Inflammatory macrophage treated with lipopolysaccharide for 4 hours (primary cell): ENCODE measurements at places on chromosomes 1 and 21.

- DNase-seq, result no peak
These were observed 633.3 kb downstream of the PTPRC start for GRCh38 chr1:199272139-199272544.

DNA sequence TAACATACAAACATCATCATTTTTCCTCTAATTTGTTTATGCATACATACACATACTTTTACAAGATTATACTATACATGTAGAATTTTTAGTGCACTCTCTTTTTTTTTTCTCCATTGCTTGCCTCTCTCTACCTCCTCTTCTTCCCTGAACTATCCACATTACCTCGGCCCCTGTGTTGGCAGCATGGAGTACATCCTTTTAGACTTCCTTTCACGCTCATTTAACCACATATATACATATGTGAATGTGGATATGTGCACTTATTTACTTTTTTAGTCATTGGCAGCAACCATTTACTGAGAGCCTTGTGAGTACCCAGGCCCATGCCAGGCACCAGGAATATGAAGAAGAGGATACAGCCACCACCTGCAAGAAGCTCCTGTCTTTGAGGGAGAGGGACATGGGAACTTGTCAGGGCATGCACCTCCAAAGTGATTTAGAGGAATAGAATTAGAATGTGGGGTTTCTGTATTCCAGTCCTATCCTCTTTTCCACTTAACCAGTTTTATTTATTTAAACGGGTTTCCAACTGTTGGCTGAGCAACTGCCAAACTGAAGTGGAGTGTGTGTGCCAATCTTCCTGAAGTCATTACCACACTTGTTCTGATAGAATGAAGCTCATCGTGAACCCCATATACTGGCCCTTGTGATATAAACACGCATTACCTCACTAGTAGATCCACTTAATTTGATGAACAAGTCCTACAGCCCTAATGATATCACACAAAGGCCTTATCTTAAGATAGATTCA lies 212.6 kb downstream of the TNR start:
- DNase-seq, result no peak

DNA sequence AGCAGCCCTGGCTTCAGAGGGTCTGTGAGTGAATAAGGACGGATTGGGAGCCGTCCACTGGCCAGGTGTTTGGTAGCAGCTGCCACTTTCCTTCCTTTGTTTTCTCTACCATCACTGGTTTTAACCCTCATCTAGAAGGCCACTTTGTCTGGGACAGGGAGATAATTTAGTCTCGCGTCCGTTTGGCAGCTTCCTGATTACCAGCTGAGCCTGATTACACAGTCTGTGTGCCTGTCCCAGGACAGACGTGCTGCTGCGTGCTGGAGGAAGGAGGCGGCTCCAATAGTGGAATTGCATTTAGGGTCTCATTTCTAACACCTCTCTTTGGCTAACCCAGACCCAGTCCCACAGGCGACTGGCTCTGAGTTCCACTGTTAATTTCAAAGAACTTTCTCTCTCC lies 24.6 kb upstream of the CASQ2 start:
- no peak for DNase-seq

DNA sequence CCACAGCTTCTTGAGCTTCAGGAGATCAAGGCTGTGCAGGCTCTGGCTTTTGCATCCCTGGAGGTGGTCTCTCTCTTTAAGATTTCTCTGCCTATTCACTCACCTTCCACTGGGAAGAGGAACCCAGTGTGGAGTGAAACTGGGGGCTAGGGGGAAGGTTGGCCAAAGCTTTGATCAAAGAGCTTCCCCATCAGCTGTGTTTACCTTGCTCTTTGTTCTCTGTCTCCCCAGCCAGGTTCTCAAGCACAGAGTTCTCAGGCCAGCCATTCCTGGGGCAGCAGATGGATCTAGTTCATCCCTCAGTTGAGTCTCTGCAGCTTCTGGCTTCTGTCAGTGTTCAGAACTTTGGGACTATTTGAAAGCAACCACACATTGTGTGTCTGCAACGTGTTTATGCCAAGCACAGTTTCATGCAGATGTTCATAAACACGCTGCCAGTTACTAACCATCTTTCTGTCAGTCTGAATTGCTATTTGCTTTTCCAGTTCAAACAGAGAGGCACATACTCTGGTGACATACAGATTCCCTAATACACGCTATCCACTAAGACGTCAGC lies 17.2 kb upstream of the MRPS14 start:
- no peak for DNase-seq

DNA sequence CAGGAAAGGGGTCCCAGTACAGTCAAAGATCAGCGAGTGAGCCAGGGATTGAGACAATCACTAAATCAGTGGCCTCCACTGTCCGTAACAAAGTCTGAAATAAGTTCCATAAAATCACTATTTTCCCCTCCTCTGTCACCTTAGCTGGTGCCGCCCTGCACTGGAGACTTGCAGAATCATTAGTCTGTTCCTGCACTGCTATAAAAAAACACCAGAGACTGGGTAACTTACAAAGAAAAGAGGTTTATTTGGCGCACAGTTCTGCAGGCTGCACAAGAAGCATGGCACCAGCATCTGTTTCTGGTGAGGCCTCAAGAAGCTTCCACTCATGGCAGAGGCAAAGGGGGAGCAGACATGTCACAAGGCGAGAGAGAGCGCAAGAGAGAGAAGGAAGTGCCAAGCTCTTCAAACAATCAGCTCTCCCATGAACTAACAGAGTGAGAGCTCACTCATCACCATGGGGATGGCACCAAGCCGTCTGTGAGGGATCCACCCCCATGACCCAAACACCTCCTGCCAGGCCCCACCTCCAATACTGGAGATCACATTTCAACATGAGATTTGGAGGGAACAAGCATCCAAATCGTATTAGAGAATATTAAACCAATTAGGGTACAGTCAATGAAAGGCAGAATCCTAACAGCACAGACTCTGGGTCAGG lies 129.8 kb upstream of the TIAM1 start:
- DNase-seq, result no peak

DNA sequence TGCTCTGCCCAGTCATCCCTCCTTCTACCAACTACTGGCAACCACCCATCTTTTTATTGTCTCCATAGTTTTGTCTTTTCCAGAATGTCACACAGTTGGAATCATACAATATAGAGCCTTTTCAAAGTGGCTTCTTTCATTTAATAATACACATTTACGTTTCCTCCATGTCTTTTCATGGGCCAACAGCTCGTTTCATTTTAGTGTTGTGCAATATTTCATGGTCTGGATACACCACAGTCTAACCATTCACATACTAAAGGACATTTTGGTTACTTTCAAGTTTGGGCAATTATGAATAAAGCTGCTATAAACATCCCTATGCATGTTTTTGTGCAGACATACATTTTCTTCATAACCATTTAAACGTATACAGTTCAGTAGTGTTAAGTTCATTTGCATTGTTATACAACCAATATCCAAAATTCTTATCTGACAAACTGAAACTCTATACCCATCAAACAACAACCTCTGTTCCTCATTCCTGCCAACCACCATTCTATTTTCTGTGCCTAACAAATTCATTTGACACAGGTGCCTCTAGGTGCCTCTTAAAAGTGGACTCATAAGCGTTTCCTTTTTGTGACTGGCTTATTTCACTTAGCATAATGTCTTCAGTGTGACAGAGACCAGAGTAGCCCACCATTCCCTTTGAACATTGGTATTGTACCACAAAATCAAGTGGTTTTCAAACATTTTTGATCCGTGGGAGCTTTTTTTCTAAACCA lies 138.1 kb downstream of the NR5A2 start:
- no peak for DNase-seq

DNA sequence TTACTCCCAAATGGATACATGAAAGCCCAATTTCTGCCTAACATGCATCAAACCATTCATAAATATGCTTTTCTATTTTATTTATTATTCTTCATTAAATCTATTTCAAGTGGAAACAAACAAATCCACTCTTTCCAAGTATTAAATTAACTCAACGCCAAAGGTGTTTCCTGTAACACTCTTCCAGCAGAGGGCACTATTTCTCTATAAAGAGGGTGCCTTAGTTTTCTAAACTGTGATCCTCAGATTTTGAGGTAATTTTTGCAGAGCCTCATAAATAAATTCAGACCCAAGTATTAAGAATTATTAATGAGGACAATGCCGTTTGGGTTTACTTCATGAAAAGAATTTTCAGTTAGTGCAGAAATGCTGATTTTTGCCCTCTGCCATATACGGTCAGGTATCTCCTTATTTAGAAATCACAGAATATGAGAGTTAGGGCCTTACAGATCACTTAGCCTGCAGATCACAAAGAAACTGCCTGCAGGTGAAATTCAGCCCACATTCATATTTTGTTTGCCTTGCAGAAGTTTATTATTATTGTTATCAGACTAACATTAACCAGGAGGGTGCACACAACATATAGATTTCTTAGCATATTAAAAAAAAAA lies 40.1 kb upstream of the MYSM1 start:
- DNase-seq, result peak; percentile 74

DNA sequence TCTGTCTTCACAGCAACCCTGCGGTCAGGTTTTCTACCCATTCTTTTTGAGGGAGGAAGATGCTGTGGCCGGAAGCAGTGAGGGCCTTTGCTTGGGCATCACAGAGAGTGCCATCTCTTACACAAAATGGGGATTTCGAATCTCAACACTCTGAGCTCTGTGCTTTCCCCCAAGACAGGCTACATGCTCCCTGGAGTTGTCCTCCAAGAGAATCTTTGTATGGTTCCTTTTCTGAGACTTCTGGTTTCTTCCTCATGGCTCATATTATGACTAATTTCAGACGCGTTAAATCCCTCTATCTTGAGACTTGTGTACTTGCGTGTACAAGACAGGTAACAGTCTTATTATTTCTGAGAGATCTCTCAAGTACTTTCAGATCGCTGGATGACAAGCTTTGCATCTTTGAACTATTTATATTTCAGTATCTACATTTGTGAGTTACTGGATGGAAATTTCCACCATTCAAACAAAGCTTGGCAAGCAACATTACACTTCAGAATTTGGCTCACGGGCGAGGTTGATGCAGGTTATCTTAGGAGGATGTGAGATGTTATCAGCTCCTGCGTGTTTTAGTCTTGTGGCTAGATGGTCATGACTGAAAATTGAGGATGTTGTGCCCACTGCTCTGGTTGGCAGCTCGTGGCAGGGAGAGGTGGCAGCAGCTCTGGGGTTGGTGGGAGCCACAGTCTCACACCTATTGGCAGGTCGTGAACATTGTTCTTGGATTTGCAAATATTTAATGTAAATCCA lies 19.4 kb downstream of the ABCG1 start:
- DNase-seq, result peak; percentile 79

GRCh38 chr1:111576547-111576946 lies 43.0 kb upstream of the RAP1A start:
- DNase-seq, result no peak

- no peak for DNase-seq
These were observed 13.4 kb downstream of the RAB7B start for GRCh38 chr1:205989786-205990185.

DNA sequence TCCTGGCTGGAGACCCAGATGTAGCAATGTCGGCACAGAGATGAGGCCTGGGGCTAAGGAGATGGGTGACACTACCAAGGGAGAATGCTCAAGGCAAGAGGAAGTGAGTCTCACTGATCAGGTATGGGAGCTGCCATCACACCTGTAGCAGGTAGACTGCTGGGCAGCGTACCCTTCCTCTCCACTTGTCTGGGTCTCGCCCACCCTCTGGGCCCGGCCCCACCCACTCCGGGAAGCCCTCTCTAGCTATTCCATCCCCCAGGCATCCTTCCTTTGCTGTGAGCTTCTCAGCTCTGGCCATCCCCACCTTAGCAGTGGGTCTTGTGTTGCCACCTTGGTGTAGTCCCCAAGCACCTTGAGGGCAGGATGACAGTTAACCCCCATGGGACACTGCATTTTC lies 87.7 kb upstream of the EDN2 start:
- no peak for DNase-seq

GRCh38 chr1:69433073-69433472 lies 134.6 kb upstream of the LRRC7 start:
- no peak for DNase-seq

DNA sequence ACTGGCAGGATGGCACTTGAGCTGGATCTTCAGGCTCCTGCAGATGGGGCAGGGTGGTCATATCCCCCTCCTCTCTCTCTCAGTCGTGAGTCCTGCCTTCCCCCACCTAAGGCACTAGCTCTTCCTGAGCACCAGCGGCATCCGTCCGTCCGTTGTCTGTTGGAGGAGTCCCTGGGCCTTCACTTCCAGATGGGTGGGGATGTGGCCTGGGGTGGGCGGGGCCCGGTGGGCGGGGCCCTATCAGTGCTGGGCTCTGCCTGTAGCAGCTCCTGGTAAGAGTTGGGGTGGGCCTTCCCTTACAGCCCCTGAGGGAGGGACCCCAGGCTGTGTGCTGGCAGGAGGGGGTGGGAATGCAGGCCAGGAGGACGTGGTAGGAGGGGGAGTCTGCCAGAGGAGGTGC lies 10.3 kb downstream of the LDLRAD2 start:
- no peak for DNase-seq

- DNase-seq, result no peak
These were observed 343.1 kb upstream of the DUSP10 start for GRCh38 chr1:222084996-222085395.

DNA sequence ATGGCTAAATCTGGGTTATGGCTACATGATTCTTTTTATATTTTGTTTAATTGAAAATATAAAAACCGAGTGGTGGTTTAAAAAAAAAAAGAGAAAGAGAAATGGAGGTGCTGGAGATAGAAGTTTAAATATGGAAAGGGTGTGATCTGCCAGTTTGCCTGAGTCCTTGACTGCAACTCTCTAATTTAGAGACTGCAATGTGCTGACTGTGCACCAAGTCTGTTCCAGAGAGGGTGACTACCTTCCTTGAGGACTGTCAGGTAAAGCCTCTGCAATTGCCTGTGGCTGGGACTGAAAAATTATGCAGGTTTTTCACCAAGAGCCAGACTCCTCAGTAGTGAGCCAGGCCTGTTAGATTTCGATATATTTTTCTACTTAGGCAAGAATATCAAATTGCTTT lies 1326.3 kb downstream of the BRINP3 start:
- no peak for DNase-seq

DNA sequence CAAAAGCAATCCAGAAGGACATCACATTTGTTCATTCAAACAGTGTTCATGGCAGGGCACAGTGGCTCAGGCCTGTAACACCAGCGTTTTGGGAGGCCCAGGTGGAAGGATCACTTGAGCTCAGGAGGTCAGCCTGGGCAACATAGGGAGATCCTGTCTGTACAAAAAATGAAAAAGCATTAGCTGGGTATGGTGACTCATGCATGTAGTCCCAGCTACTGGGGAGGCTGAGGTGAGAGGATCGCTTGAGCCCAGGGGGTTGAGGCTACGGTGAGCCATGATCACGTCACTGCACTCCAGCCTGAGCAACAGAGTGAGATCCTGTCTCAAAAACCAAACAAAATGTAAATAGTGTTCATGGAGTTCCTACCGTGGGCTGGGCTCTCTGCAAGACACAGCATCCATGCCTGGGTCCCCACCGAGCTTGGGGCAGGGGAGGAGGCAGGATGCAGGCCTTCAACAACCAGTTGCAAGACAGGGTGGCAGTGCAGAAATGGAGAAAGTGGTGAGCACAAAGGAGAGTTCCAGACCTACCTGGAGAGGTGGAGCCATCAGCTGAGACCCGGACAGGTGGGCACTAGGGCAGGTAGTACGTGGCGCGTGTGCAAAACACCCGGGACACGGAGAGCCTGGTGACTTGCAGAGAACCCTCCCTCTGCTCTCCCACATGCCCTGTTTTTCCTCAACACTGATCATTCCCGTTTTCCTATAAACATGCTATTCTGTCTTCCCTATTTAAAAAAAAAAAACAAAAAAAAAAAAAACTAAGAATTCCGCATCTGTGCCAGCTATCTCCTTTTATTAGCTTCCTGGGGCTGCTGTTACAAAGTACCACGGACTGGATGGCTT lies 138.9 kb downstream of the TOMM20 start:
- no peak for DNase-seq
